NCI-H460 (cell line): ENCODE measurements at places on chromosomes 11 and 22.

GRCh38 chr22:45521178-45521577, 18.5 kb downstream of the FBLN1 start:
- DNase-seq = no peak

- no peak for DNase-seq
Measured at GRCh38 chr11:30017445-30017895, 640 bp upstream of the KCNA4 start.

GRCh38 chr11:60981515-60981914, 10.0 kb downstream of the CD6 start:
- DNase-seq = no peak

DNA sequence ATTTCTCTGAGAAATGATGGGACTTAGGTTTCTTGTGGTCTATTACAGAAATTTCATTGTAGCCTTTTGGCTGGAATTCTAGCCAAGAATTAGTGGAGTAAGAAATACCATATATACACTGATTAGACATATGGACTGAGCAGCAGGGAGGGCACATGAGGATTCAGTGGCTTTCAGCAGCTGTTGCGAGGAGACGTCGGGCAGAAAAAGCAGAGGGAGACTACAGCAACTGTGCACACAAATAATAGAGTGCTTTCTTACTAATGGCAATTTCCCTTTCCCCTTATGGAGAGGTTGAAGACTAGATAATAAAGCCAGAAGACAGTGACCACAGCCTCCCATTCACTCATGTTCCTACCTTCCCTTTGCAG, 35.4 kb upstream of the CCDC34 start:
- no peak for DNase-seq

DNA sequence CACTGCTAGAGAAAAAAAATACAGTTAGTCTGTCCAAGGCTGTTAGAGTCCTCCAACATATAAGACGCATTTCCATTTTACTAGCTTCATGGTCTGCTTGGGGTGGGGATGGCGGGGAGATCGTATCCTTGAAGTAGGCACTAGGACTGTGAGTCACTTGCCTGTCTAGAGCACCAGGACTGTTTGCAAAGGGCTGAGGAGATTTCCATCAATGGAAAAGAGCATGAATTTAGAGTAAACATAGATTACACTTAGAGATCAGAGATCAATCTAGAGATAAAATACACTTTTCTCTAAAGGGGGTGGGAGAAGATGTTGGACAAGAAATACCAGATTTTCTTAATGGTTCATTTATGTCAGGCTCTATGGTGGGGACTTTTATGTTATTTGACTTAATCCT, 1.7 kb upstream of the MS4A7 start:
- no peak for DNase-seq

- no peak for DNase-seq
Measured at GRCh38 chr11:115981814-115982471, 477.7 kb upstream of the CADM1 start.

GRCh38 chr11:120883404-120884080, 140.4 kb upstream of the TBCEL start:
- DNase-seq = no peak

DNA sequence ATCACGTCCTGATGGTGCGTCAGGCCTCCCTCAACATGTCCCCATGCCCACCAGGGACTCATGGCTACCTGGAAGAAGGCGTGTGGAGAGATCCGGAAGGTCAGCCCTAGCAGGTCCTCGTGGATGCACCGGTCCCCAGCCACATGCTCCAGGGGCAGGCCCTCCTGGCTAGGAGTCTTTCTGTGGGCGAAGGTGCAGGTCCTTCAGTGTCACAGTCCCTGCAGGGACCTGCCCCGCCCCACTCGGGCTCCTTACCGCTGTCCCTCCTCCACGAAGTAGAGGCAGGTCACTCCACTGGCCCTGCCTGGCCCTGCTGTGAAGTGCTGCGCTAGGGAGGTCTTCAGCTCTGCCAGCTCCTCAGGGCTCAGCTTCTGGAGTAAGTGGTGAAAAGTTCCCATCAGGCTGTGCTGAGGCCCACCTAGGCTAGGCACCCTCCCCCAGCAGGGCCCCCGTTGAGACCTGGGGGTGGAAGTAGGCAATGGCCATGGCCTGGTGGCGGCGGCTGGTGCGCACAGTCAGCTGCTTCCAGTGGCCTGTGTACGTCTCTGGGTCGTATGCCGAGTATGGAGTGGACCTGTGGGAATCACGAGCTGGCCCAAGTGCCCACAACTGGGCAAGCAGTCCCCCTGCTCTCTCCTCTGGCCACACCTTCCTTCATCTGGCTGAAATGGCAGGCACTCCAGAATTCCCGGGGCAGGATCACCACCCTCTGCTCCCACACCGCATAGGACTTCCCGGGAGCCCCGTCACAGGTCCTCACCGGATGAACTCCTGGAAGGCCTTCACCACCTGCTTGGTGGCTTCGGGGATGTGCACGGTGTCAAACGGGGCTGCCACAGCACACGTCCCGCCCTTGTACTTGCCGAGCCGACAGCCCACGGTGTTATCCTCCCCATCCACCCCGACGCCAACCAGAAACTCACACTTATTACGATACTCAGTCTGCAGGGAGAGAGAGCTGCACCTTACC, 1.1 kb upstream of the RANBP1 start:
- DNase-seq = no peak

DNA sequence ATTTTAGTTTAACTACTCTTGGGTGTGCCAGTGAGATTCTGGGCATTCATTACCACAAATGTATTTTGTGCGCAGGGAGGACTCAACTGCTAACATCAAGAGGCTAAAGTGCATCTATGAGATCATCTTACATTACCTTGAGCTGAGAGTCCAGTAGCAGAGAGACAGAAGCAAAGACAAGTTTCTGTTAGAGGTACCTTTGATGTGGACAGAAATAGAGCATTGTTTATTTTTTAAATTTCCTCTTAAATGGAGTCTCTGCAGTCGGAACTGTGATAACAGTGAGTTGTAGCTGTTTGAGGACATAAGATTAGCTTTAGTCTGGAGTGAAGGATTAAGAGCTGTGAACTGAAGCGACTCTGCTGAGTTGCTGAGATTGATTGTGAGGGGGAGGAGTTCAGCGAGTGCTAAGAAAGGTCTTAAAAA, 297.0 kb downstream of the CADM1 start:
- DNase-seq = no peak

DNA sequence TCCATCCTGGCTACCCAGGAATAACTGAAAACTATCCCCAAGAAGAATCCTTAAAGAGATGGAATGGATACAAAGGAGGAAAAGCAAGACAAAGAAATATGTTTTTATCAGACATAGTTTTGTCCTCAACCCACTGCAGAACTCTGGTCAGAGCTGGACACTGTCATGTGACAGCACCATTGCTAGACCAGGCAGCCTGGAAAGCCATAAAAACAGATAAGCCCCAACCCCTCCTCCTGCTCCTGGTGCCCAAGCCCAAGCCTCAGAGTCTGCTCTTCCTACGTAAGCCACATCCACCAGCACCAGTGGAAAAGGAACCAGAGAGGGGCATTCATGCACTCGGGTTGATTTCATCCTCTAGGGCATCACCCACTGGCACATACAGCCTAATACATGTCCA, 116.9 kb downstream of the TRIM29 start:
- no peak for DNase-seq

GRCh38 chr11:65574811-65575567, 864 bp upstream of the EHBP1L1 start:
- DNase-seq = no peak
